ENCODE measurements at places on chromosomes 4 and X.
A peak's percentile ranks its signal among the peaks of the same experiment; 100 is the strongest.

DNA sequence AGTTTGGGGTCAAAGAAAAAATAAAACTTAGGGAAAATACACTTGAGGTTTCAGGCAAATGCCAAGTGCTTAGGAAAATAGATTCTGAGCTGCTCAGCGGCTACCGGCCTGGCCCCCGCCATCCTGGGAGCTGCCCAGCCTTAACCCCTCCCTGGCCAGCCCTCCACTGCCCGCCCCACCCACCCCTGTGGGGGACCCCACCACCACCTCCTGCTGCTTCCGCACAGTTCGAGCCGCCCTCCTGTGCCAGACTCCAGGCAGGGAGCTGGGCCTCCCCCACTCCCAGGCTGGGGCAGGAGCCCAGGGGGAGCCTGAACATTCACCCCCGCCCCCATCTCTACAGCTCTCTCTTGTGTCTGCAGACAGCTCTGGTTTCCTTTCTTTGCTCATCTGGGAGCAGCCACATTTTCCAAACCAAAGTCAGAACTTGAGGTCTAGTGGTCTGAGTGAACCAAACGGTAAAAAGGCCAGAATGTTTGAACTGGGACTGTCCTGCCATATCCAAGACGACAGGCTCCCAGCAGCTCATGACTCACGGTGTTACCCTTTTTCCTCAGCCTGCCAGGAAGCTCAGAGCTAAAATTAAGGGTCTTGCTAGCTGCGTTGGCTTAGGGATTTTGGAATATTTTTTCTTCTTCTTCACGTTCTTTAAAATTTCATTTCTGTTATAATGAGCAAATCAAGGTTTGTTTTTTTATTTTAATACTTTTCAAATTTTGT is 4.7 kb upstream of the FGFR3 start:
- no peak for DNase-seq

- no peak for DNase-seq
Observed at GRCh38 chr4:38106886-38107514, 146.8 kb downstream of the PTTG2 start.

DNA sequence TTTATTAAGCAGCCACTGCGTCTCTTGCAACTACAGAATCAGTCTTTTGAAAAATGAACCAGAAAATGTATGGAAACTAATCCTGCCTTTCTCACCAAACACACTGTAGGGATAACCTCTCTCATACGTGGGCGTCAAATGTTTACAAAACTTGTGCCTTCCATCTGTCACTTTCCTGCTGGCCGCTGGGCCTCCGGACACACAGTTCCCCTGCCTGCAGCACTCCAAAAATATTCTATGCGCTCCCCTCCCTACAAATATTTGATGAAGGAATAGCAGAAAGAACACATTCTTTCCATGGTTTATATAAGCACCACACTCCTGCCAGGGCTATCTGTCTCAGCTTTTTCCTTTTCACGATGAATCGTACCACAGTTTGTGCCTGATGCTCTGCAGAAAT is 14.9 kb upstream of the CYTL1 start:
- no peak for DNase-seq

DNA sequence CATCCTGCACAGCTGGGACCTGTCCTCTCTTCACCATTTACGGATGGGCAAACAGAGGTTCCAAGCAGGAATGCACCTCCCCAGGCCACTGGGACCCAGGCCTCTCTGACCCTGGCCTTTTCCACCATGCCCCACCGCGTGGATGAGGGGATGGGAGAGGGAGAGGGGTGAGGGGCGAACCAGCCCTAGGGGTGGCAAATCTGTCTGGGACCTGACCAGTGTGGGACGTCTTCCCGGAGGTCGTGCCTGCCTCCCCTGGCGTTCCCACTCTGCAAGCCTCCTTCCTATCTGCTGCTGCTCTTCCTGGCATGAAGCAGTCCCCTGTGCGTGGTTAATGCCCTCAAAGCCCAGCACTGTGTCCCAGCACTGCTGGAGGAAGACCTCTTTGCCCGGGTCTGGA is 35.9 kb downstream of the ABLIM2 start:
- DNase-seq: no peak

DNA sequence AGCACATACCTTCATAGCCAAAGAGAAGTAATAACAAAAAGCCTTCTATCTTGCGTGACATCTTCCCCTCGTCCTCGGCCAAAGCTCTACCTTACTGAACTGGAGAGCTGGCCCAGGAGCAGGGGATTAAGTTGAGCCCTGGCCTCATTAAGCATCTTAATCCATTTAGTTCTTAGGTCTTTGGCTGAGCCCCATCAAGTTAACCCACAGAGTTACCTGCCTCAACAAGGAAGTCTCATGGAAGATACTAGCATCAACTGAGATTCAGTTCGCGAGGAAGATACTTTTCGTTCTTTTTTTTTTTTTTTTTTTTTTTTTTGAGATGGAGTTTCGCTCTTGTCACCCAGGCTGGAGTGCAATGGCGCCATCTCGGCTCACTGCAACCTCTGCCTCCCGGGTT is at the start of gene RS1:
TSS of gene RS1 (minus strand) at position 101 of the 400 bp plus-strand sequence. CDS start at position 61, 40 bp downstream.
- no peak for DNase-seq

DNA sequence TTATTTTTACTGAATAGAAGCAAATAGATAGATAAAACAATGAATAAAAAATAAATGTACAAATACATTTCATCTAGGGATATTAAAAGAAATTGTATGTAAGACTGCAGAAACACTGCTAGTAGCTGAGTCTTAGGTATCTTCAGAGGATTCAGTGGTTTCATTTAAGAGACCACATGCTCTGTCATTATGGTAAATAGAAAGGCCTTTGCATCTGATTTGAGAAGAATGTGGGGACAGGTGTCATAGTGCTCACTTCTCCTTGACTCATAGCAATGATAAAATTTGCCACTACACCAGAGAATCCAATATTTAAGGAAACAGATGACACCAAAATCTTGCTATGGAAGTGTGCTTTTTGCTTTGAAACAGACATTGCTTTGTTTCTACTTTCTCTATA is 59.8 kb upstream of the PPP1R2C start:
- DNase-seq: no peak

GRCh38 chr4:110610620-110610939 is 12.3 kb downstream of the PITX2 start:
- DNase-seq: no peak

DNA sequence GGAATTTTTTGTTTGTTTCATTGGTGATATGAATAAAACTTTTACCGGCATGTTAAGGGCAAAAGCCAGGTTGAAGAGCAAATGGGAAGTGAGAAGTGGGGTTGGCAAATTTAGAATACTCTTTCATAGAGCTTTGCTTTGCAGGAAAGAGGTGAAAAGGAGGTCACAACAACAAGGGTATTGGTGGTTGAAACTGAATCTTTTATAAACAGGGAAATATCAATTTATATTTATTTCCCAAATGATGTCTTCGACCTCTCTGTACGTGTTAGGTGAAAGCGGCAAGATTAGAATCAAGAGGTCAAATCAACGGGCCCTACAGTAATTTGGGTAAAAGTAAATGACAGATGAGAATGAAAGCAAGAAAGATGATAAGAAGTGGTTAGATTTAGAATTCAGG is 3.4 kb downstream of the SMR3A start:
- no peak for DNase-seq

DNA sequence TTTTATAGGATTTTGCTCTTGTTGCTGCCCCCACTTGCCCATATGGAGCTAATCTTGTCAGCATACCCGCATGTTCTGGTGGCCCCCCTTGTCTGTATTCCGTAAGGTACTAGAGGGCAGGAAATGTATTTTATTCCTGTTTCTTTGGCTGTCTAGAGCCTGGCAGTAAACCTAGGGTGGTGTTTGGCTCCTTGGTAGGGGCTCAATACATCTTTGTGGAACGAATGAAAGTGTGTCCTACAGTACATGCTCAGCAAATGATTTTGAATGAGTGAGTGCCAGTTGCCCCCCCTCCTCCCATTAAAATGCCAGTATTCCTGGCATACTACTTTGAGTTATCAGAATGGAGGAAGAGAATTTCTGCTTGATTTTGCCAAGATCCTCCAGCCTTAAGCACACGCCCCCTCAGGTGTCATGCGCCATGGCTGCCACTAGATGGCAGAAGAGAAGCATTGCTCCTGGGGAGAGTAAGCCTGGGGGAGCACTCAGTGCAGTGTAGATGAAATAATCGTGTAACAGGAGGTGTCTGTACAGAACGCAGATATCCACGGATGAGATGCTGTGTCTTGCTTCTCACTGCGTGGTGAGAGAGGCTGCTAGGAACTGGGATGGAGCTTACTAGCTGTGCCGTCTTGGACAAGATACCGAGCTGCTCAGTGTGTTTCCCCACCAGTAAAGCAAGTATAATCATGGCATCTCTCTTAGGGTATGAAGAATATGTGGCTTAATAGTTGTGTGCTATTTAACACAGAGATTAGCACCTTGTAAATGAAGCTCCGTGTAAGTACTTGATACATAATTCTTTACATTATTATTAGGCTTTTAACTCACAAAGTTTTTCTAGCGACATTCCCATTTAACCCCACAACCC is 17.2 kb upstream of the RNF212 start:
- peak; percentile 30 for DNase-seq

GRCh38 chr4:85707611-85708010 is 232.7 kb downstream of the ARHGAP24 start:
- no peak for DNase-seq

- peak; percentile 16 for DNase-seq
Observed at GRCh38 chr4:150337734-150338133, 244.2 kb upstream of the MAB21L2 start.

DNA sequence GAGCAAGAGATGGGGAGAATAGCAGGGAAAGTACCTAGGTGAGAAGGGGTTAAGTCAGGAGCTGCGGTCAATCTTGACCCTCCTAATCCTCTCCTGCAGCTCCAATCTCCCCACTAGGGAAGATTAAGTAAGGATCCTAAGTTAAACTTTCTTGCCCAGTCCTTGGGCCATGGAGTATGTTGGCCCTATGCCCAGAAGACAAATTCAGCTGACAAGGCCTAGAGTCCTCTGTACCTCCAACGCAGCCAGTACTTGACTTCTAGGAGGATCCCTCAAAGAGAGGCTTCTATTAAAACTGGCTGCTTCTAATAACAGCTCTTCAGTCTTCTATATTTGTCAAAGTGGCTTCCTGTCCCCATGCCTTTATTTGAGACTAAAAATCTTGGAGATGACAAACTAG is 1.4 kb downstream of the CLDN2 start:
- no peak for DNase-seq

Measured in skeletal muscle cell (primary cell).